ENCODE measurements at places on chromosomes 3 and 15. TPM values are rescaled to one million over a fixed set of nuclear protein-coding genes. Genes with fewer than 3 reads are reported as not detected.
A peak's percentile ranks its signal among the peaks of the same experiment; 100 is the strongest.

GRCh38 chr15:65870889-65871533, 1.7 kb downstream of the RAB11A start:
- no peak for DNase-seq

DNA sequence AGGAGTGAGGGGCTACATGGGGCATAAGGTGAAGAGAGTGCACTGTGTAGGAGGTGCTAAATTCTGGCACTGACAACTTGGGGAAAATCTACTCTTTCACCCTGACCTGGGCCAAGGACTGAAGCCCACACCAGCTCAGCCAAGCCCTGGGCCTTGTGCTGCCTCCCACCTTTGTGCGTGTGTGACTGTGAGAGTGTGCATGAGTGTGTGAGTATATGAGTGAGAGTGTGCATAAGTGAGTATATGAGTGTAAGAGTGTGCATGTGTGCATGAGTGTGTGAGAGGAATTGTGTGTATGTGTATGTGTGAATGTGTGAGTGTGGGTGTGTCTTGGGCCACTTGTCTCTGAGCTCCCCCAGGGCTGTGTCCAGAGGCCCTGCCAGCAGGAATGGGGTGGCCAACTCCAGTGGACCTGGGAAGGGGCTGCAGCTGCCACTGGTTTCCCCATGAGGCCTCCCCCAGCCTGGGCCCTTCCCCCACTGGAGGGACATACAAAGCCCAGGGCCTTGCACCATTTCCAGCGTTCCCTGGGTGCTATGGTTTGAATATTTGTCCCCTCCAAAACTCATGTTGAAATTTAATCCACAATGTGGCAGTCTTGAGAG, 15.2 kb downstream of the C3orf22 start:
- no peak for DNase-seq

DNA sequence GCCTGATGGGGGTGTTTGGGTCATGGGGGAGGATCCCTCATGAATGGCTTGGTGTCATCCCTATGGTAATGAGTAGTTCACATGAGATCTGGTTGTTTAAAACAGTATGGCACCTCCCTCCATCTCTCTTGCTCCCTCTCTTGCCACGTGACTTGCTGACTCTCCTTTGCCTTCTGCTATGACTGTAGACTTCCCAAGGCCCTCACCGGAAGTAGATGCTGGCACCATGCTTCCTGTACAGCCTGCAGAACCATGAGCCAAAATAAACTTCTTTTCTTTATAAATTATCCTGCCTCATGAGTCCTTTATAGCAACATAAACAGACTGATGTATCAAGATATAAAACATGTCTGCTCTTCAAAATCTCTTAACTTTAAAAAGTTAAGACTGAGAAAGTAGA, 96.1 kb downstream of the TFDP2 start:
- no peak for DNase-seq

- DNase-seq: peak; percentile 50
These were observed 8.5 kb downstream of the LIPC start for GRCh38 chr15:58440158-58440910.

GRCh38 chr15:45821390-45821789, 186.6 kb downstream of the SQOR start:
- no peak for DNase-seq

GRCh38 chr3:160982491-160982890, 122.7 kb downstream of the B3GALNT1 start:
- DNase-seq: no peak

DNA sequence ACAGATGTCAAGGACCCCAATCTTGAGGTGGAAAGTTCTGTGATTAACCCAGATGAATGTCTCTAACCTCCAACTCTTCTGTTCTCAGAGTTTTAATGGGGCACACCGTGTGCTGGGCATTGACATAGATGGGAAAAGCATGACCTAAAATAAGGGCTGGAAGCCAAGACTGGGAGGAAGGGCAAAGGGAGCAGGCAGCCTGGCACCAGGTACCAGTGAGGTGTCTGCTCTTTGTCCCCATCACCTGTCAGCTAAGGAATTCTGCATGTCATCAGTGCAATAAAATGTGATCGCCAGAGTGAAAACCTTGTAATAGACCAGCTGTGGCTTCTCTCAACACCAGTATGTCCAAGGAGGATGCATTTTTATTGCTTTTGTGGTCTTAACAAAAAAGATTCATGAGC, 143.5 kb upstream of the TPM1 start:
- peak; percentile 79 for DNase-seq

- no peak for DNase-seq
These were observed 60.6 kb downstream of the CHAC1 start for GRCh38 chr15:41013691-41014414.

DNA sequence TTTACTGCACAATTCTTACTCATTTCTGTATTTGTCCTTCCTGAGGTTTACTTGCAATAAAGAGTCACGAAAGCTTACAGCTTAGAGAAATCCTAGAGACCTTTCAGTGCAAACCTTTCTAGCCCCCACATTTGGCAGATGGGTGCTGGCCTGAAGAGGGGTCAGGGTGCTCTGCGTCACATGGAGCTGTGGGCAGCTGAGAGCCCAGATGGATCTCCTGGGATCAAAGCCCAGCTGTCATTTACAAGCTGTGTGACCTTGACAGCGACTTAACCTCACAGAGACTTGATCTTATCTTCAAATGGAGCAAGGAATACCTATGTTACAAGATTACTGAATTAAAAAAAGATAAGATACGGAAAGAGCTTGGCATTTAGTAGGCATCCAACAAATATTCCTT, 24.0 kb upstream of the RAF1 start:
- DNase-seq: no peak

DNA sequence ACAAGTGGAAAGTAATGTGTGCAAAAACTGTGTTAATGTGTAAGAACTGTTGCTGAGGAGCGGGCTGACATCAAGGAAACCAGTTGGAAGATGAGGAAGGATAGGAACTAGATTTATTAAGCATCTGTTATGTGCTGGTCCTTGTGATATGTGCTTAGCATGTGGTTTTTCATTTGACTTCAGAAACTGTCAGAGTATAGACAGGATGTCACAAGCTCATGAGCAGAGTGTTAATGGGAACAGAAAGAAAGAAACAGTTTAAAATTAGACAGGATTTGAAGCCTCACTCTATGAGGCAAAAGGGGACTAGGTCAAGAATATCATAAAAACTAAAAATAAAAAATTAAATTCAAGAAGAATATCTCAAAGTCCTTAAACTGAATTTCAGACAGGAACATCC, 270.6 kb upstream of the DPPA4 start:
- DNase-seq: no peak

DNA sequence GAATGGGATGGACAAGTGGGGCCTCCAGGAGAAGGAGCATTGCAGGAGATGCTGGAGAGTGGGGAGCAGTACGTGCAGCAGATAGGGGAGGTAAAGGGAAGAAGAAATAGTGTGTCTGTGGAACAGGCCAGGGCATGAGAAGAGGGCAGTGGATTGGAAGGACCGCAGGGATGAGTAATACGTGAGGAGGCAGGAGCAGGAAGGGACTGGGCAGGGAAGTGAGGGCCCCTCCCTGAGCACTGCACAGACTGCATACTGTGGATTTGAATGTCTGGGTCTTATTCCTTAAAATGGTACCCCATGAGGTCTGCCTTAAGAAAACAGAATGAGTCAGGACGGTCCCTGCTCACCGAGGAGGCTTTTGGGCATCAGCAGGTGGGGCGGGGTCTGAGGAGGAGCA, 210.0 kb upstream of the NDN start:
- no peak for DNase-seq

- no peak for DNase-seq
These were observed 7.9 kb upstream of the SOX2 start for GRCh38 chr3:181703601-181704420.

DNA sequence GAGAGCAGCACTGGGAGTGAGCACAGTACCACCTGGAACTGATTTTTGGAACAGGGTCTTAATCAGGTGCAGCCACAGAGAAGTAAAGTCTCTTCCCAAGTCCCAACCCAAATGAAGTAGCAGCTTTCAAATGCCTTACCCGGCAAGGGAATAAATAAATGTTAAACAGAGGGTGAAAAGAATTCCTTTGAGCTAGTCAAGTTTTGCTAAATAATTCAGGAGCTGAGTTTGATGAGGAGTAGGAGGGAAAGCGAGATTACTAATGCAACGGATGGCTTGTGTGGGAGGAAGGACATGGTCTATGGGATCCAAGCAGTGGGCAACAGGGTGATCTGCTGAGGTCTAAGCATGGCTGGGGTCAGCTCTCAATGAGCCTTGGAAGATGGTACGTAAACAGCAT, 204.5 kb upstream of the ST8SIA2 start:
- DNase-seq: no peak

DNA sequence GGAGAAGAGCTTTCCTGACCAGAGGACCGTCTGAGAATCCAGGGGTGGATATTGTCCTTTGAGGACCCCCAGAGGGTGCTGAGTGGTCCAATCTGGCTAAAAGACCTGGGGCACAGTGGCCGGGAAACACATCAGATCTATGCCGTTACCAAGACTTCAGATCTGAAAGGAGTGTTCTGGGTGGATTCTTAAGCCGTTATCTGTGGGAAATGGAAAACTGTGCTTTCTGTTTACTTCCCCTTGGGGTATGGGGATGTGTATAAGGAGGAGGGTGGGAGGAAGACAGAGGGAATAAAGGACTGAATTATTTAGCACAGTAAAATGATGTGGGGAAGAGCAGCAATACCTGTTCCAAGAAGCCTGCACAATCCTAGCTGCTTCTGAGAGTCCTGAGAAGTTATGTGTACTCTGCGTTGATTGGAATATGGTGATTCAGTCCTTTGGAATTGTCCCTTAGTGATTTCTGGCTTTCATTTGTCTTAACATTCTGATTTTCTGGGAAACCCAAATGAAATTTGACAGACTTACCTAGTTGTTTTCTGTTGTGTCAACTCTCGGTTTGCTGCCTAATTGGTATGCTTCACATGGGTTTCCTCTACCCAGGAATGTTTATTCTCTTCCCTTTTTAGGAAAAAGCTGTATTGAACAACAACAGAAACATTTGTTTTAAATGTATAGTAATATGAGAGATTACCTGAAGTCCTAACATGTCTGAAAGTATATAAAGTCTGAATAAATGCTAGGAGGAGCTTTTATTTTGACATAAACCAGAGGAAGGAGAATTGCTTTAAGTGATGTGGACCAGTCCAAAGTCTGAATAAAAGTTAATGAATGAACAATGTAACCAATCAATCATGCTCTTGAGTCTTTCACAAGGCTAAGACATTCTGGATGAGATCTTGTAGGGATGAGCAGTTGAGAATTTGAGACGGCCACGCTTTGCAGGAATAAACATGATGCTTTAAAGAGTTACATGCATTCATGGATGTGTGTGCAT, 427.1 kb upstream of the C2CD4B start:
- no peak for DNase-seq

DNA sequence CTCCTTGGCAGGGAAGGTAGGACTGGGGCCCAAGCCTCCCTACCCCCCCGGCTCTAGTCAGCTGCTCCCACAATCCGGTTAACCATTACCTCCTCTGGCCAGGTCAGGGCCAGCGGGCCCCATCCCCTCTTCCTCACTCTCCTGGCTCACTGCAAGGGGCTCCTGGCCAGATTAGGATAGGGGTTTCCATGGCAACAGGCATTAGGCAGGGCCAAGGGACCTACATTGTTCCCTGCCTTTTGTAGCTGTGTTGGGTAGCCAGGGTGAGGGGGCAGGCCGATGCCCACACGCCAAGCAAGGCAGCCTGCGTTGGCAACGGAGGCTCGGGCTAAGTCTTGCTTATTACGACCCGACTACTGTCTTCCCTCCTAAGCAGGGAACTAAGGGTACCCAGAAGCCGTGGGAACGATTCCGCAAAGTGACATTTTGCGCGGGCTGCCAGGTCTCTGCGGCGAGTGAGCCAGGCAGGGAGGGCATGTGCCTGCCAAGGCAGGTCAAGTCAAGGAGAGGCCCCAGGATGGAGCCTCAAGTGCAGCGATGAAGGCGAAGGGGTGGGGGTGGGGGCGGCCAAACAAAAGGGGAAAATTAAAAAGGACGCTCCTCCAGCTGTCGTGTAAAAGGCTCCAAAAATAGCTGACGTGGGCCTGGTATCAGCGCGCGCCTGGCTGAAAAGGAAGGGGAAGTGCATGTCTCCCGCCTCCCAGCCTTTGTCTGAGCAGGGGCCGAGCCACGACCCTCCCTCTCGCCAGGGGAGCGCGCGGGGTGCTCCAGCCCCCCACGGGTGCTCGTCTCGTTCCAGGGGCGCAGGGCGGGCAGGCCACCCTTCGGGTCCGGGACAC, 919 bp downstream of the IDH2 start:
- peak; percentile 38 for DNase-seq

- no peak for DNase-seq
These were observed 137.3 kb upstream of the TGFBR2 start for GRCh38 chr3:30469133-30469532.

- no peak for DNase-seq
These were observed 7.6 kb downstream of the LPCAT4 start for GRCh38 chr15:34359416-34359815.

Gene TRAIP
- total RNA-seq: 2.8 TPM

Gene LRRC49
- total RNA-seq: 13.3 TPM

Gene CD80
- total RNA-seq: not detected

Gene SLCO3A1
- total RNA-seq: 35.3 TPM

Gene SOX14
- total RNA-seq: 0.80 TPM

Gene IQCF5
- 2.0 TPM for total RNA-seq

Gene GABRR3
- not detected for total RNA-seq

Gene ZFYVE19
- total RNA-seq: 39.8 TPM

Gene SLC12A8
- 6.5 TPM for total RNA-seq

Gene IFRD2
- total RNA-seq: 99.9 TPM

Gene SAXO2
- 4.0 TPM for total RNA-seq
